ENCODE measurements at places on chromosomes 5 and 9. TPM values are rescaled to one million over a fixed set of nuclear protein-coding genes. Genes with fewer than 3 reads are reported as not detected.

Gene GOLGA1
- 22.2 TPM for total RNA-seq

Gene PNPLA7
- total RNA-seq = 12.7 TPM

Gene CREBRF
- total RNA-seq = 39.3 TPM

Gene BTNL9
- total RNA-seq = 10.7 TPM

Gene ECM2
- total RNA-seq = 78.7 TPM

Gene CNTNAP3
- 31.8 TPM for total RNA-seq

Gene ZNF618
- 16.6 TPM for total RNA-seq

Gene RGS14
- total RNA-seq = 4.9 TPM

Gene GCNT4
- 3.1 TPM for total RNA-seq

Gene CDC20B
- total RNA-seq = not detected

Gene AGXT2
- not detected for total RNA-seq

Gene ANXA2R
- 5.3 TPM for total RNA-seq

Gene PDE8B
- 59.8 TPM for total RNA-seq

Gene CATSPER3
- not detected for total RNA-seq

Gene DNAH5
- 0.14 TPM for total RNA-seq

Gene ANXA1
- total RNA-seq = 485 TPM

Gene NR4A3
- total RNA-seq = 36.9 TPM

Gene FSD1L
- 5.1 TPM for total RNA-seq

Gene MSH3
- 12.9 TPM for total RNA-seq

Gene SMIM33
- not detected for total RNA-seq

Gene TXNDC8
- total RNA-seq = not detected

All from thoracic aorta (tissue), 2 donors.